H1 (cell line): ENCODE measurements at places on chromosomes 2 and 18. TPM values are rescaled to one million over a fixed set of nuclear protein-coding genes. Genes with fewer than 3 reads are reported as not detected.

- DNase-seq, result no peak
Observed at GRCh38 chr18:51196811-51197660, 445 bp downstream of the MEX3C start.

- DNase-seq, result no peak
Observed at GRCh38 chr2:37090019-37090477, 5.7 kb downstream of the GPATCH11 start.

GRCh38 chr2:207928079-207928478, 97.2 kb downstream of the PLEKHM3 start:
- DNase-seq, result no peak

GRCh38 chr2:224946895-224947294, 95.4 kb downstream of the DOCK10 start:
- DNase-seq, result no peak

GRCh38 chr2:70670202-70670601, 97.8 kb downstream of the ADD2 start:
- DNase-seq, result no peak

DNA sequence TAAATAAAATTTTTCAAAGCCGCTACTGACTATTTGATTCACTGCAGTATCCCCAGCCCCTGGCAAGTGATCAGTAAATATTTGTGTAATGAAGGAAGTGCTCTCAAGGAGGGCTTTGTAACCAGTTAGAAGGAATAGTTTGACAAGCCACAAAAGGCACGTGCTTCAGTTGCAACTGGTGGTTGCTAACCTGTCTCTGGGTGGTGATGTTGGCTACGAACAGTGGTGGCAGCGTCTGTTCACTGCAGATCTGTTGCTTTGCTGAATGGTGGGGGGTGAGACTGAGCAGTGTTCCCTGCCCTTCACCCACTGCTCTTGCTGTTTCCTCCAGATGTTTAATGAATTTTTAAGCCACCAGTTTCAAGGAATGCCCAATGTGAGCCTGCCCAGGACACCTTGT, 73.9 kb upstream of the SIX2 start:
- DNase-seq, result no peak

DNA sequence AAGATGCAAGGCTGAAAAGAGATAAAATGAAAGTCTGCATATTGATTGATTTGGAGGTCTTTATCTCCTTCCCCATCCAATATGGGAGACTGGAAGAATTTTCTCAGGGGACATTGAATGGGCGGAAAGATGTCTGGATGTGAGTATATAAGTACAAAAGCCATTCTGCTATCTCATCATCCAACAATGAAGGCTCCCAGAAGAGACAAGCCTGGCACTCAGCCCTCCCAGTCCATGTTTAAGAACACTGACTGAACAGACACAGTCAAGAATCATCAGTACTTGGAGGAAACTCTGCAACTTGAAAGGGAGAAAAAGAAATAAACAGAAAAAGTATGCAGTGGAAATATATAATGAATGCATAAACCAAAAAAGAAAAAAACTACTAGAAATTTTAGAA, 80.9 kb downstream of the PTRHD1 start:
- no peak for DNase-seq

GRCh38 chr18:57975805-57976204, 68.2 kb upstream of the NEDD4L start:
- DNase-seq, result no peak

DNA sequence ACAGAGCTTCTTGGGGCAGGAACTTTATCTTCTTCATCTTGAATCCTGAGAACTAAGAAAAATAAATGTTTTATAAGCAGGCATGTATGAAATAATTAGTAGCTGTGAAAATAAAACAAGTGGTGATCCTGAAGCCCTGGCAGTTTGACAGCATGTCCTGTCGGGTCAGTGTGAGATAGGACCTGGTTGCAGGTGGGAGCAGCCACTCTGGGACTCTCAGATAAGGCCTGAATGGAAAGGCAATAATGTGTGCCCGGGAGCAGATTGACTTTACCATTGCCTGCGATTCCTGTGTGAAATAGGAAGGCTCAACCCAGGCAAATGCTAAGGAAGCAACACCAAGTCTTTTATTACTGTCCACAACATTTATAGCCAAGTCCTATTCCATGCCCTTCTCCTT, 132.4 kb downstream of the LYPD6B start:
- no peak for DNase-seq

DNA sequence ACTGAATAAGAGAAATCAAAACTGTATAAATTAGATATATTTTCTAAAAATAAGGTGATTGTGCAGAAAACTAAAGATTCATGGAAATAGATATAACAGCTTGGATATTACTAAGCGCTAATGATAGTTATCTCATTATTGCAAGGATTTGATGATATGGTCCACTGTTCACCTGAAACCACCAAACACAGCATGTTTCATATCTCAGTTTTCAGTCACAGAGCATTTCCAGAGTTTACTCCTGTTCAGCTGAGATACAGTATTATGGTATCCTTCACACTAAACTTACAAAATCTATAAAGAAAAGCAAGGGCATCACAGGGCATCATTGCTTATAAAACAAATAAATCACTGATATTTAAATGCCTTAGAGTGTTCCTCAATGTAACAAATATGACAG, 591.6 kb downstream of the ERBB4 start:
- no peak for DNase-seq

DNA sequence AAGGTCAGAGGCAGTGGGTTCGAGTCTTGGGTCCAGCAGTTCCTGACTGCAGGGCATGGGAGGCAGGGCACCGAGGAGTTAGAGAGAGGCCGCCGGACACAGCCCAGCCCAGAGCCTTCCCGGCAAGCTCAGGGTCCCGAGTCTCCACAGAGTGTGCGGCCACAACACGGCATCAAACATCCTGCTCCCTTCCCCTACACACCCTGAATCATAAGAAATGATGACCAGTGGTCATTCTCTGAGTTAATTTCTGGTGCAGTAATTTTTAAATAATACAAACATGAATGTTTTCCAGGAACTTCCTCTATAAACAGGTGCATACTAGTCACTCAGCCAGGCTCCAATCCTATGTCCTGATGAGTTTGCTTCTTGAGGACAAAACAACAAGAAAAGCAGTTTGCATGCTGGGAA, 118.0 kb downstream of the PXDN start:
- DNase-seq, result no peak

GRCh38 chr2:102094917-102095316, 47.6 kb upstream of the IL1R1 start:
- no peak for DNase-seq

DNA sequence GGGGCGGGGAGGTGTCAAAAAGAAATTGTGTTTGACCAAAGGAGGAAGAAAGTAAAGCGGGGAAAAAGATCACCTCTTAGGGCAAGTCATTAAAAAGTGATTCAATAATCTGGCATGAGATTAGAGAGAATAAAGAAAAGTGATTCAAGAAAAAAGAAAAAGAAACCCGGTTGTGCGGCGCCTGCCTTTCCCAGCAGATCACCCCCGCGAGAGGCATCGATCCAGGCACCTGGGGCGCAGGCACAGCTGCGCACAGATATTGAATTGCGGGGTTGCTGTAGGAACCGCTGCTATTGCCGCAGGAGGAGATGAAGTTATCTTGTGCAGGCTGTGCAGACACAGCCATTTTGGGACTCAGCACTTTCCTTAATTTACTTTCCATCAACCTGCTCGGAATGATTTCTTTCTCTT, 71.2 kb downstream of the PLB1 start:
- no peak for DNase-seq

DNA sequence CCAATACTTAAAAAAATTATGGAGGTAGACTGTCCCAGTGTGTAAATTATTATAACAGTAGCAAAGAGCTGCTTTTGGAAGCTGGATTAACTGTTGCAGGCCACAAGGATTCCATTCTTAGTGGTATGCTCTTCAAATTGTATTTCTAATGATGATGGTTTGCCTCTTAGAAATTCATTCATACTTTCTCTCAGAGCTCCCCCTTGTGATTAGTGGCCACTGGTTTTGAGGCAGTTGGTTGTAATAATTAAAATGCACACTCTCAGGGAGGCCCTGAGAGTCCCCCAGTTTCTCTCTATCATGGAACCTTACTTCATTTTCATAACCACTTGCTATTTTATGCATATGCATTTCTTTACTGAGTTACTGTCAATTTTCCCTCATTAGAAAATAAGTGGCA, 122.5 kb downstream of the PLA2R1 start:
- DNase-seq, result no peak

DNA sequence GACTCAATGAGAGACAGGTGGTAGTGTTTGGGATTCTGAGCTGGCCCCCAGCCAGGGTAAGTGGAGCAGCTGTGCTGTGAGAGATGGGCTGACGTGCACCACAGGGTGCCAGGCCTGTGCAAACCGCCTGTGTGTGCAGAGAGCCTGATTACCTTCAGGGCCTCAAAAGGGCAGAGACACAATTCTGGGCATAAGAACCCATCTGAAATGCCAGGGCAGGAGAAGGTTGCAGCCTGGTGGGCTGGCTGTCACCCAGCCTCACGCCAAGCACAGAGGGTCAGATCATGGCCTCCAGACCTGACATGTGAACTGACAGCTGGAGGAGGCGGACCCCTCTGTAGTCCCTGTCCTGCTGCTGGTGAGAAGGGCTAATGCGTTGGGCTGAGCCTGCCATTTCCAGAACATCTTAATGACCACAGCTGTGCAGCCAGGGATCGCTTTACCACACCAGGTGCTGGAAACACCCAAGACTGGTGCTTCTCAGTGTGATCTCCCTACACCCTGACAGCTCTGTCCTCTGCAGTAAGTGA, 100.9 kb downstream of the ARL4C start:
- DNase-seq, result no peak

DNA sequence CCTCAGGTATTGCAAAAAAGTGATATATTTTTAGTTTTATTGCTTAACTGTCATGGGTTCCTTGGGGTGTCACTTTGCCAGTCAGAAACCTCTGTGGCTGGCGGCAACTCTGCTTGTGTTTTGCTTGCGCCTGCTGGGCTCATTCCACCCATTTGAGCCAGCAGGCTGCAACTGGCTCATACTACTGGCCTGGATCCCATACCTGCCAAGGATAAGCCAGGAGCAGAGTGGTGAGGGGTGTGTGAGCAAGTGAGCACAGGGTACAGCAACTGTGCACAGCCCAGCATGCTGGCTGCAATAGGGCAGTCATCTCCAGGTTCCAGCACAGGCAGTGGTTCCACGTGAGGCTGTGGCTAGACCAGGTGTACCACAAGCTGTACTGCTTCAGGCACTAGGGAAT, 687.5 kb downstream of the NYAP2 start:
- no peak for DNase-seq

GRCh38 chr2:191859681-191860080, 12.8 kb upstream of the CAVIN2 start:
- no peak for DNase-seq

DNA sequence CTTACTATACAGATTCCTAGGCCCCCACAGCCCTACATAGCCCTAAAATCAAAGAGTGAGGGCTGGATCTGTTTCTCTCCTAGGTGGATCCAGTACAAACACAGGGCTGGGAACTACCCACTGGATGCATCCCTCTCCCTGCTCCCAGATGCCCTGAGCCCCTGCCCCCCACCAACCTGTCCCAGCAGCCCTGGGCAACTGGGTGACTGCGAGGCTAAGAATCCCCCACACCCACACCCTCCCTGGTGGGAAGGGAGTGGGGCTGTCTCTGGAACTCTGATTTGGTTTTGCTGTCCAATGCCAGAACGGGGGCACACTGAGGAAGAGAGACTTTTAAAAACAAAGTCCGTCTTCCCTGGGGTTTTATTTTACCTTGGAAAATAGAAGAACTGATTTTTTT, 113.1 kb downstream of the SMAD7 start:
- no peak for DNase-seq

GRCh38 chr2:167404627-167405284, 516.5 kb downstream of the XIRP2 start:
- DNase-seq, result no peak

GRCh38 chr2:27955384-27956161, 65.0 kb downstream of the BABAM2 start:
- DNase-seq, result no peak

GRCh38 chr2:45731141-45731540, 79.7 kb downstream of the PRKCE start:
- DNase-seq, result no peak

DNA sequence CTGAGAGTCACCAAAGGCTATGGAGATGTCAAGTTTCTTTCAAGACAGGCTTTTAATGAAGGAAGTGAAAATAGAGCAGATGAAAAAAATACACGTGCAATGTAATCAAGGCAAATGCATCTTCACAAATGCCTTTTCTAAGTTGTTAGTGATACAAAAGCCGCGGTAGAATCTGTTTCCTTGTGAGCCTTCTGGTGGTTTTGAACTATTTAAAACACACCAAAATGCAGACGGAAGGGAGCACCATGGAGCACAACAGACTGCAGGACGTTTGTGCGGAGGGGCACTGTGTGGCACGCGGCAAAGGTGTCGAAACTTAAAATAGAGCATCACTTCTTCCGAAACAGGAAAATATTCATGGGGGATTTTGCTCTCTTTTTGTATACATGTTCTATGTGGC, 65.0 kb upstream of the BOD1L2 start:
- no peak for DNase-seq

GRCh38 chr2:181812106-181812743, 79.3 kb upstream of the ITPRID2 start:
- no peak for DNase-seq

GRCh38 chr2:3754795-3755194, 51.4 kb downstream of the DCDC2C start:
- no peak for DNase-seq

The ALK gene
- total RNA-seq, result 0.09 and 0.10 TPM in 2 replicates

The PSMD1 gene
- total RNA-seq, result 170 and 179 TPM in 2 replicates

The HOXD12 gene
- not detected in 2 replicates for total RNA-seq

The CFC1 gene
- 0.31 TPM in 1 of 2 replicates, not detected in the other for total RNA-seq

The KIAA2012 gene
- not detected in 2 replicates for total RNA-seq

The IL1R2 gene
- not detected in 2 replicates for total RNA-seq

The MZT2A gene
- total RNA-seq, result 116 and 123 TPM in 2 replicates

The HK2 gene
- 61.0 and 61.9 TPM in 2 replicates for total RNA-seq

The ACMSD gene
- total RNA-seq, result not detected in 2 replicates

The TMEM17 gene
- 0.69 and 0.99 TPM in 2 replicates for total RNA-seq

The TNFAIP6 gene
- 1.1 and 2.0 TPM in 2 replicates for total RNA-seq
